Activated naive CD8-positive, alpha-beta T cell treated with anti-CD3 and anti-CD28 coated beads, Interleukin-2, amount 50 U/mL, for 24 hours (primary cell): ENCODE measurements at places on chromosomes 6 and 20.

- peak; percentile 55 for DNase-seq
These were observed 64.9 kb upstream of the ARHGAP18 start for GRCh38 chr6:129774697-129775447.

GRCh38 chr6:160040527-160041264, 71.8 kb downstream of the IGF2R start:
- no peak for DNase-seq

DNA sequence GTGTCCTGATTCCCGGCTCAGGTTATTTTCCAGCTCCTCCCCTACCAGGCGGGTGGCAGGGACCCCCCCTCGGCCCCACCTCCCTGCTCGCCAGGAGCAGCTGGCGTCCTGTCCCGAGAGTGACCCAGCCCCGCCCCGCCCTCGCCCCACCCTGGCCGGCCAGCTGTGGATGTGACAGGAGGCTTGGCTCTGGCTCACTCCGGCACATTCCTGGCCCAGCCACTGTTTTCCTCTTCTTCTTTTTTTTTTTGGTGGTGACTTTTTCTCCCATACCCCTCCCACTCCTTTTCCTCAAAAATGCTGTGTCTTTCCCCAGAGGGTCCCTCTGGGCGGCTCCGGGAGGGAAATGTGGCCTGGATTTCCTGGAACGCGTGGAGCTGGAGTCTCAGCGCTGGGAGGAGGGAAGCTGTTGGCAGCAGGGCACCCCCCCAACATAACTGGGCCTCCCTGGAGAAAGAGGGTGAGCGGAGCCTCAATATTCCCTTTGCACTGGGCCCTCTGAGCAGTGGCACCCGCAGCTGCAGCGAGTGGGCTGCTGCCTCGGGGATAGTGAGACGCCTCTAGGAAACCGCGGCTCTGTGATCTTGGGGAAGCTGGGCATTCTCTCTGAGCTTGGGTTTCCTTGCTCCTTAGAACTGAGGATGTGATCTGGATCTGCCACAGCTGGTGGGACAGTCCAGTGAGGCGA, 28.3 kb upstream of the CSNK2A1 start:
- DNase-seq, result no peak

DNA sequence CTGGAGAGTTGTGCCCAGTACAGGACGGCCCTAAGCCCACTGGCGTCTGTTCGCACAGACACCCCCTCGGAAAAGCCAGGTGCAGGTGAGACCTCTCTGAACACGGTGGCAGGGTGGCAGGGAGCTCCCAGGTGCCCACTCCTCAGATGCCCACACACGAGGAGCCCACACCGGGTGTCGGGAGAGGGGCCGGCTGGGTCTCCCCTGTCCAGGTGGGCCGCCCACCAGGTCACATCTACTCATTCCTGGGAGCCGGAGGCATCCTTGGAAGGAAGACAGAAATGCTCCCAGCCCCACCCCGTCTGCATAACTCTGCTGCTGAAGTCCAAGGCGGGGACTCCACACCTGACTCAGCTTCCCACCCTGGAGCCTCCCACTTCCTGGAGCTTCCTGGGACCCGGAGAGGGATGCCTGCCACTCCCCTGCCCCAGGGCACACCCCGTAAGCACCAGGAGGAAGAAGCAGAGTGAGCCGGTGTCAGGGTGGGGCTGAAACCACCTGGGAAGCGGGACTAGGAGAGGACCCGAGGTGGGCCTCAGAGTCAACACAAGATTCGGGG, 2.5 kb downstream of the SRMS start:
- DNase-seq, result no peak

- DNase-seq, result no peak
These were observed 140.9 kb downstream of the JARID2 start for GRCh38 chr6:15386756-15387112.

DNA sequence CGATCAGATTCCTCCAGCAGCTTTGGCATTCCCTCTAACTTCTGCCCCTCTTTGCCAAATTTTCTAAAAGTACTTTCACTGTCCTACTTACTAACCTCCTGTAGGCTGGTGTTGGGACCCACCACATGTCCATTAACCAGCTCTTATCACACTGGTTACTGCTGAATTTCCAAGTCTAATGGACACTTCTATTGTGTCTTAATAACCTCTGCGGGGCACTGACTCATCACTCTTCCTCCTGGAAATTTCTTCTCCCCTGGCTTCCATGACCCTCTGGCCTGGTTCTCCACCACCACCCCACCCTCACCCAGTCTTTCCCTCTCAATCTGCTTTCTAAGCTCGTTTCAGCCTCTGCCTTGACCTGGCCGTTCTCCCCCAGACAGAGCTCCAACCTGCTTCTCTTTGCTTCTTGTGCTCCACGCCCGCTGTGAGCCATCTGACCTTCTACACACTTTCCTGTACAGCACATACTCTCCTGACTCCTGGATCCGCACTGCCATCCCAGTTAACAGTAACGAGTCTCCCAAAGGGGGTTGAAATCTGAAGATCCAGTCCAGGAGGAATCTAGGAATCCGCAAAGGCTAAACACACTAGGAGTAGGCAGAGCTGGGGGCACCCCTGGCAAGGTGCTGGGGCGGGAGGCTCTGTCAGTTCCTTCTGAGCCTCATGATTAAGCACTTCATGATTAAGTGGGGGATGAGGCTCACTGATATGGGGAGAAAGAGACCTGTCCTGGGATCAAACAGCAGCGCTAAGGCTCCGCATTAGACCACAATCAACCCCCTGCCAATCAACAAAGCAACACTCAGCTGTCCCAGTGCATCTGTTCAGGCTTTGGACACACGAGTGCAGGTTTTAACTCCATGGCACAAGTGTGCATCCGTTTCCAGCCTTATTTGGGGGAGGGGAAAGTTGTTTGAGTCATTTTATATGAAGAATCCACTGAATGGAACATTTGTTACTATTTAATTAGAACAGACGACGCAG, 146.3 kb downstream of the LY86 start:
- no peak for DNase-seq

- no peak for DNase-seq
These were observed 232.8 kb downstream of the GJA1 start for GRCh38 chr6:121668259-121668658.

GRCh38 chr6:11356404-11357155, 124.1 kb upstream of the NEDD9 start:
- no peak for DNase-seq
